Cerebellar cortex (tissue), 1 donor: ENCODE measurements at places on chromosomes 7 and 10.

- peak; percentile 68 for DNase-seq
Measured at GRCh38 chr10:74039561-74040145, 41.7 kb downstream of the VCL start.

GRCh38 chr7:158414002-158414401 lies 173.6 kb downstream of the PTPRN2 start:
- peak; percentile 2 for DNase-seq

- no peak for DNase-seq
Measured at GRCh38 chr10:102775935-102776669, 32.4 kb downstream of the WBP1L start.

- DNase-seq = peak; percentile 71
Measured at GRCh38 chr10:44010873-44011602, 362.4 kb upstream of the ZNF32 start.

DNA sequence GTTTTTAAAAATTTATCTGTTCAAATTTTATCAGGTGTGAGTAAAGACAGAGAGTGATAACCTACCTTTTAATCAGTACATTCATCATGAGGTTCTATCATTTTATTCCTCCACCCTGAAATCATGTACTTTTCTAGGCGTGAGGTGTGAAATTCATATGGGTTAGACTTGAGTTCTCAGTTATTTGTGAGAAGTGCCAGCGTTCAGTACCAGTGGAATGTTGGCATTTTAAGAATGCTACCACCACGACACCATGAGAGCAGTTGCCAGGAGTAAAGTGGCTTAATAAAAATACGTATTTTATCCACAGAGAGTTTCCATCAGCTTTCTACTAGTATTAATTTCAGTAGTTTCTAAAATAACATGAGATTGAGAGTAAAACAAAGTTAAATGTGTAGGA lies 104.1 kb upstream of the FERD3L start:
- no peak for DNase-seq

DNA sequence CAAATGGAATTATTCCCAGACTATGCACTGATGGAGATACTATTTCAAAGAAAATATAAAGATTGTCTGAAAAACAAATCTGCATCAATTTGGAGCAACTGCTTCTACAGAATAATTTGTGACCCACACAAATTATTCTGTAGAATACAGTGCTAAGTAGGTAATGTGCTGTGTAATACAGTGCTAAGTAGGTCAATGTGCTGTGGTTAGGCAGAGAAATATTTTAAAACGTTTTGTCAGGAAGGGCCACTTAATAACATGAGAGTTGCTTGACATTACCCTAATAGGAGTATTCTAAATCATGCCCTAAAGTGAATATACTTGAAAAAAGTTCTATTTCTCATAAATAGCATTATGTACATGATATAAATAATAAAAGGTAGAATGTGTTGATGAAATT lies 116.5 kb upstream of the KCND2 start:
- peak; percentile 68 for DNase-seq

GRCh38 chr7:94111009-94111408 lies 106.9 kb upstream of the BET1 start:
- DNase-seq = no peak

GRCh38 chr7:138186951-138187351 lies 110.7 kb downstream of the AKR1D1 start:
- no peak for DNase-seq

- DNase-seq = no peak
Measured at GRCh38 chr10:56346845-56347415, 14.1 kb downstream of the ZWINT start.

GRCh38 chr10:110340816-110341215 lies 36.1 kb upstream of the SMNDC1 start:
- no peak for DNase-seq

DNA sequence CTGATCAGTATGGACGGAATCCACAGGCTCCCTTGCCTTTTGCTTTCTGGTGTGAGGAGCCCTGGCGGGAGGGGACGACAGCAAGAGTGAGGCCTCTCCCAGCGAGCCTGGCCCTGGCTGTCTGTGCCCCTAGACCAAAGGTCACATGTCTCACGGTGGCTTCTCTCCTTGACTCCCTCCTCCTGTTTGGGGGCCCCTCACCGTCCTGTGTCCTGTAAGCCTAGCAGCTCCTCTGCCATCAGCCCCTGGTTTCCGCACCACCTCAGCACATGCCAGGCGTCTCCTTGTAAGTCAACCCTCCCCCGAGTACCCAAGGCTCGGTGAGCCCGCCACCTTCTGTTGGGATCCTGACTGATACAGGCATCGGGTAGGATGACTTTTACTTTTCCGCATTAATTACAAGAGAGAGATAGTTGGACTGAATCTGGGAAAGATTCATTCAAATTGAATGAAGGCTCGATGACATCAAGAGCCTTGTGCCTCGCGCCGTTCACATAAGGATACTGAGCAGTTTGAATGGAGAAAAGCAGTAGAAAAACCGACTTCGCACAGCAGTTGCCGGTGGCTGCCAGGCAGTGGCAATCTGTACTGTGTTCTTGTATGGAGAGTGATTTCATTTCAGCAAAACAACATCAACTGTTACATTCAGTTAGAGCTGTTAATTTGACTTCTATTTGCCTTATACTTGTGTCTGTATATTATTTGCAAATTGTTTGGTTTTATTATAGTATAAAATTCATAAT lies 119.8 kb downstream of the XRCC2 start:
- DNase-seq = no peak

DNA sequence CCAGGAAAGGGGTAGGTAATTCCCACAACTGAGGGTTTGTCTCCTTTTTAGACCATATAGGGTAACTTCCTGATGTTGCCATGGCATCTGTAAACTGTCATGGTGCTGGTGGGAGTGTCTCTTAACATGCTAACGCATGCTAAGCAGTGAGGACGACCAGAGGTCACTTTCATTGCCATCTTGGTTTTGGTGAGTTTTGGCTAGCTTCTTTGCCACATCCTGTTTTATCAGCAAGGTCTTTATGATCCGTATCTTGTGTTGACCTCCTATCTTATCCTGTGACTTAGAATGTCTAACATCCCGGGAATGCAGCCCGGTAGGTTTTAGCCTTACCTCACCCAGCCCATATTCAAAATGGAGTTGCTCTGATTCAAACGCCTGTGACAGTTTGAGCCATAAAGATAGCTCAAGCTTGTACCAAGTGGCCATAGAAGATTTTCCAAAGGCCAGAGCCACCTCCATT lies 176.0 kb upstream of the NAMPT start:
- DNase-seq = no peak

DNA sequence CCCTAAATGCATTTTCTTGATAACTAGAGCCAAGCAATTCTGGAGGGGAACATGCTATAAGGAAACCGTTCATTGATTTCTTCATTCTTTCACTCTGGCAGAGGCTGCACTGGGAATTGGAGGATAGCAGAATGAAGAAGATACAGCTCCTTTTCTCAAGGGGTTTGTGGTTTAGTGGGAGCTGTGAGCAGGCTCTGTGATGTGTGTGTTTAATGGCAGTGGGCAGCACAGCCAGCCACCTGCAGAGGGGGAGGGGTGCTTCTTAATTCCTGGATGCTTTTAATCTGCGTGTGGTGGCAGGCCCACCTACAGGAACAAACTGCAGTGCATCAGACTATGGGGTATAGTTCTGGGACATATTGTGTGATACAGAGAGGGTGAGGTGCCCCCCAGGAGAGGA lies 31.9 kb downstream of the RPS24 start:
- no peak for DNase-seq

GRCh38 chr7:12431886-12432556 lies 28.4 kb upstream of the VWDE start:
- DNase-seq = no peak

- DNase-seq = no peak
Measured at GRCh38 chr7:154308928-154309327, 256.7 kb downstream of the DPP6 start.

- no peak for DNase-seq
Measured at GRCh38 chr10:29621161-29621560, 13.6 kb downstream of the SVIL start.

DNA sequence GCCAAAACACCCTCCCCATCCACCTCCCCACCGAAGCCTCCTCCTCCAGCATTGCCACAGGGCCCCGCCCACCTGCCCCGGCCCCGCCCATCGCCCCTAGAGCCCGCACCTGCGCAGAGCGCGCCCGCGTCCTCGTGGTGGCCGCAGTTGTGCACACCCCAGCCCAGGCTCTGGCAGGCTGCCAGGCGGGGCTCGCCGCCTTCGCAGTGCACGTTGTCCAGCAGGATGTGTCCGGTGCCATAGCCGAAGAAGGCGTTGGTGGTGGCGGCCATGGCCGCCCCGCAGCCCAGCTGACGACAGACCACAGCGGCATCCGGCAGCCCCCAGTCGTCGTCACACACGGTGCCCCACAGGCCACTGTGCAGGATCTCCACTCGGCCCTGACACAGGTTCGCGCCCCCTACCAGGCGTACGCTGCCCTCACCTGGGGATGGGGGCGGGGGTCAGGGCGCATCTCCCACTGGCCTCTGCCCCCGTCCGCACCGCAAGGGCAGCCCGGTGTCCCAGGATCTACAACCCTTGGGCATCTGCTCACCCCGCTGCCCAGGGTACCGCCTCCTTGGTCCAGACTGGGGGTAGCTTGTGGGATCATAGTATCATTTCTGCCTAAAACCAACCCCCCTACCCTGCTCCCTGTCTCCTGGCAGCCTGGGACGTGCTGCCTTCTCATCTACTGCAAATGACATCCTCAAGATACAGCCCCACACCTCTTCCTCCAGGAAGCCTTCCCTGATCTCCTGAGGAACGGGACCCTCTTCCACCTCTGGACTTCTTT lies 11.9 kb downstream of the SSC4D start:
- peak; percentile 66 for DNase-seq

DNA sequence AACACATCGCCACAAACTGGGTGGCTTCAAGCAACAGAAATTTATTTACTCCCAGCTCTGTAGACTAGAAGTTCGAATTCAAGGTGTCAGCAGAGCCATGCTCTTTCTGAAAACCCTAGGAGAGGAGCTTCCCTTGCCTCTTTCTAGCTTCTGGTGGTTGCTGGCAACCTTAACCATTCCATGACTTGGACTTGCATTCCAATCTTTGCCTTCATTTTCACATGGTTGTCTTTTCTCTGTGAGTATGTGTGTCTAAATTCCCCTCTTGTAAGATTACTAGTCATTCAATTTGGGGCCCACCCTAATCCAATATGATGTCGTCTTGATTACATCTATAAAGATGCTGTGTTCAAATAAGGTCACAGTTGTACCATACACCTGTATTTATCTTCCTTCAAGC lies 65.9 kb upstream of the PRKG1 start:
- DNase-seq = no peak

DNA sequence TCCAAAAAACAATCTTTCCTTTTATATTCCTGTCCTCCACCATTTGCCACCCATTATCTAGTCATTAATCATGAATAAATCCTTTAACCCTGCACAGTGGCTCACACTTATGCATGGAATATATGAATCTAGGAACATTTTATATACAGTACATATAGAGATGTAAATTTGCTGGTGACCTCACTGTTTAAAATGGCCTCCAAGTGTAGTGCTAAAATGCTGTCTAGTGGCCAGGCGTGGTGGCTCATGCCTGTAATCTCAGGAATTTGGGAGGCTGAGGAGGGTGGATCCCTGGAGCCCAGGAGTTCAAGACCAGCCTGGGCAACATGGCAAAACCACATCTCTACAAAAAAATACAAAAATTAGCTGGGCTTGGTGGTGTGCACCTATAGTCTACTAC lies 9.6 kb downstream of the NANOS1 start:
- no peak for DNase-seq

DNA sequence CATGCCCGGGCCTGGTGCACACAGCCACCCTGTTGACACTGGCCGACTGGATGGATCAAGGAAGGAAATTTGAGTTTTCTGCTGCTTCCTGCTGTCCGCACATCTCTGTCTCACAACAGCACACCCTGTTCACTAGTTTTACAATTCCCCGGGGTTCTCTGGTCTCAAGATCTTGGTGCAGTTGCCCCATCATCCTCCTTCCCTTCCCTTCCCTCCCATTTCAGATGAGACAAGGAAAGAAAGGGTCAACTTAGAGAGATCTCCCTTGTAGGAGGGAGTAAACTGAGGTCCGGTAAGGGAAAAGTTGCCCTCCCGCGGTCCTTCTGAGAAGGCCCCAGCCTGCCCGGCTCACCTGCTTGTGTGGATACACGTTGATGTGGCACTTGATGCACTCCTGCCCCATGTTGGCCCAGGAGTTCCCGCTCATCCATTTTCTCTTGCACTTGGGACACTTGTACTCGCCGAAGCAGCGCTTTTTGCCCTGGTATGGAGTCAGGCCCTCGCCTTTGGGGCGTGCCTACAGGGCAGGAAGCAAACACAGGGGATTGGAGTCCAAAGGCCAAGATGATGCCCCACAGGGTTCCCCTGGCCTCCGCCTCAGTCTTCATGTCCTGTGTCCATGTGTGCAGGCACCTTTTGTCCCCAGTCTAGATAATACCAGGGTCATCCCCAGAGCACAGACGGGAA lies 46.8 kb downstream of the PPIF start:
- no peak for DNase-seq

DNA sequence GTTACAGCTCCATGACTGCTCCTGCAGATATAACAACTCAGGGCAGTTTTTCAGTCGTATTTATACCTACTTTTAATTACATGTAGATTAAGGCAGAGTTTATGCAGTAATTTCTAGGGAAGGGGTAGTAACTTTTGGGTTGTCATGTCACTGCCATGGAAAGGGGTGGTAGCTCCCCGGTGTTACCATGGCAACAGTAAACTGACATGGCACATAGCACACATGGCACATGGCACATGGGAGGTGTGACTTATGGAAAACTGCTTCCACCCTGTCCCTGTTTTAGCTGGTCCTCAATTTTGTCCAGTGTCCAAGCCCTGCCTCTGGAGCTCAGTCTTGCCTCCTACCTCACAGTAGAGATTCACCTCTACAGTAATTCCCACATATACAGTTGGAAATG lies 3.9 kb upstream of the TOMM7 start:
- DNase-seq = no peak

DNA sequence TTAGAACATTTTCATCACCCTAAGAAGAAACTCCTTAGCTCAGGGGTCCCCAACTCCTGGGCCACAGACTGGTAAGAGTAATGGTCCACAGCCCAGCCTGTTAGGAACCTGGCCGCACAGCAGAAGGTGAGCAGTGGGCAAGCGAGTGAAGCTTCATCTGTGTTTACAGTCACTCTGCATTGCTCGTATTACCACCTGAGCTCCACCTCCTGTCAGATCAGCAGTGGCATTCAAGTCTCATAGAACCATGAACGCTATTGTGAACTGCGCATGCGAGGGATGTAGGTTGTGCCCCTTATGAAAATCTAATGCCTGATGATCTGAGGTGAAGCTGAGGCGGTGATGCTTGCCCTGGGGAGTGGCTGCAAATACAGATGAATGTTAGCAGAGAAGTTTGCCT lies 37.3 kb upstream of the DLG5 start:
- no peak for DNase-seq

- no peak for DNase-seq
Measured at GRCh38 chr10:61669849-61670248, 7.1 kb downstream of the CABCOCO1 start.
